ENCODE measurements at places on chromosomes 3 and 15. TPM values are rescaled to one million over a fixed set of nuclear protein-coding genes. Genes with fewer than 3 reads are reported as not detected.

GOLGA8R gene
- total RNA-seq: 0.15 TPM

GPR176 gene
- 10.1 TPM for total RNA-seq

ADIPOQ gene
- total RNA-seq: not detected

LSG1 gene
- 31.4 TPM for total RNA-seq

UBXN7 gene
- 9.2 TPM for total RNA-seq
